ENCODE measurements at places on chromosomes 11 and 22. TPM values are rescaled to one million over a fixed set of nuclear protein-coding genes. Genes with fewer than 3 reads are reported as not detected.

The CALCA gene
- not detected for total RNA-seq

The HPX gene
- 0.36 TPM for total RNA-seq

The ACRV1 gene
- total RNA-seq: not detected

The DEPDC7 gene
- total RNA-seq: 7.0 TPM

The CHRNA10 gene
- total RNA-seq: 0.98 TPM

The OR52E8 gene
- total RNA-seq: not detected

The OR51E1 gene
- not detected for total RNA-seq

The USH1C gene
- 1.2 TPM for total RNA-seq

The ARHGAP1 gene
- 52.9 TPM for total RNA-seq

The CD248 gene
- not detected for total RNA-seq

The OR5D16 gene
- not detected for total RNA-seq

The C22orf42 gene
- total RNA-seq: not detected

The CASP5 gene
- total RNA-seq: not detected

The DEFB131B gene
- total RNA-seq: not detected

The C11orf16 gene
- total RNA-seq: not detected

The RTN4R gene
- total RNA-seq: 11.6 TPM

The SCGB1D2 gene
- total RNA-seq: not detected

The MS4A4E gene
- not detected for total RNA-seq
